ENCODE measurements at places on chromosomes 7 and 10.

DNA sequence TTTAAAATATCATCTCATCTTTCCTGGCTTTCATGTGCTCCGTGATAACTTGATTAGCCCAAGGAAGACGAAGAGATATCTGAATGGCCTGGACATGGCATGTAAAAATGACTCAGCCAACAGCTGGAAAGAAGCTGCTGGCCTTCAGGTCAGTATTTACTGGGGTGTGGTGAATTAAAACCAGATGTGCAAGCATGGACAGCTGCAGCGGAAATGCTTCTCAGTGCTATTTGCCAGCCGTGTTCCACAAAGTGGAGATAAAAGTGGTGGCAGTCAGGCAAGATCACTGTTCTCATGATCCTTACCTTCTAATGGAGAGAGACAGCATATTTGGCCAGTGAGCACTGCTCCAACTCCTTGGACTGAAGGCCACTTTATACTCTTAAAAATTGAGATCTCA lies 203.1 kb upstream of the VSTM2A start:
- DNase-seq, result peak; percentile 1

DNA sequence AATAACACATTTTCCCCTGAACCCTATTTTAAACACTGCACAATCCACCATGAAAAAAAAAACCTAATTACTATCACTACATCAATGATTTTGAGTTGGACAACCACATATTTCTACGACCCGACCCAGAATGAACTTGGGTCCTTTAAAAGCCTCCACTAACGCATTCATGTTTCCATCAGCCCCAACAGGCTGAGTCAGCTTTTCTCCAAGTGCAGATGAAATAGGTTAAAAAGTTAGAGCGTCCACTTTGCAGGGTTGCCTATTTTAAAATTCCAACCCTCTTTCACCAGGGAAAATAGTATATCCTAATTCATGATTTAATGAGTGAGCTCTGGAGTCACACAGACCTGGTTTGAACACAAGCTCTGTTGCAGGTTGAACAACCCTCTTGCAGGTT lies 501.0 kb upstream of the SORCS1 start:
- no peak for DNase-seq

DNA sequence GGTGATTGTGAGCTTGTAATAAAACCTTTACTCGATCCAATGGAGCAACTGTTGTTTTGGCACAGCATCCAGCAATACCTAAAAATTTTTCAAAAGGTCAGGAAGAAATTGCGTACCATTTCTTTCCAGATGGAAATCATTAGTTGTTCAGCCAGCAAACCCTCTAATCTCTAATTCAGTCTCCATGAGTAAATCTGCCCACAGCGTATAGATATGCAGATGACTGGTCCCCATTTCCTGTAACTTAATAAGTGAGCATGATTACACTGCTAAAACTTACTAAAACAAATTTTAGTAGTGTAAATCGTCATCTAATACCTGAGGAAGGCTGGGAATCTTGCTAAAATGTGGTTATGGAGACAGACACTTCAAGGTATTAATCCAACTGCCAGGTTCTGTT lies 10.6 kb downstream of the SLC25A16 start:
- DNase-seq, result peak; percentile 83

GRCh38 chr7:157080111-157080730 lies 58.5 kb upstream of the UBE3C start:
- DNase-seq, result peak; percentile 4

DNA sequence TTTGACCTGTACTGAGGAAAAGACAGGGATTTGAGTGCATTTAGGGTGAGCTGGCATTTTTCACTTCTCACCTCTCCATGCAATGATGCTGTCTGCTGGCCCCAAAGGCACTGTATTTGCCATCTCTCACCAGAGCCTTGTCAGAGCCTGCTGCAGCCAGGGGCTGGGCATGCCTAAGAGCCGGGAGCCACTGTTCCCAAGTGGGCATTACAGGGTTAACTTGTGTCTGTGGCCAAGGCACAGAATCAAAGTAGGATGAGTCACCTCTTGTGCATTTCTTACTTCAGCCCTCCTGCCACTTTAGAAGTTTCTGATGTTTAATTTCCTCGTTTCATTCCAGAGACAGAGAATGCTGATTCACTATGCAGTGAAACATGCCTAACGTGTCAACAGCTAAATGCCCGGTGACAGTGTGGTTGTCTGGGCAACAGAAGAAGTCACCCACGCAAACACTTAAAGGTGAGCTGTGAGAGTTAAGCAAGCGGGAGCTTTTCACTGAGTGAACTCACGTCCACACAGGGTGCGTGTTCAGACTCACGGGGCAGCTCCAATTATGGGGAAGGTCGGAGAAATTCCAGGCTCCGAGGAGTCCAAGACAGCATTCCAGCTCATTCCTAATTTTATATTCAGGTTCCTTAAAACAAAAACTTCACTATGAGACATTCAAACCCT lies 57.1 kb upstream of the IGFBP3 start:
- DNase-seq, result peak; percentile 97

Data from fibroblast of upper back skin (primary cell).